ENCODE measurements at places on chromosomes 6 and 20. TPM values are rescaled to one million over a fixed set of nuclear protein-coding genes. Genes with fewer than 3 reads are reported as not detected.

The C2 gene
- 2.0 TPM for total RNA-seq

The NINL gene
- 8.6 TPM for total RNA-seq

The CALHM4 gene
- not detected for total RNA-seq

The HSPA1L gene
- 0.35 TPM for total RNA-seq

The FNDC1 gene
- not detected for total RNA-seq

The EYS gene
- total RNA-seq: under 0.01 TPM

The NHLRC1 gene
- 0.29 TPM for total RNA-seq

The PACRG gene
- not detected for total RNA-seq

The LY6G6D gene
- total RNA-seq: not detected

The PGC gene
- not detected for total RNA-seq

The BHLHE23 gene
- total RNA-seq: not detected

Measured in myometrial cell (primary cell).